Astrocyte (in vitro differentiated cells and primary cell): ENCODE measurements at places on chromosomes 5 and 9. TPM values are rescaled to one million over a fixed set of nuclear protein-coding genes. Genes with fewer than 3 reads are reported as not detected.

GRCh38 chr9:97908705-97909104 lies 13.6 kb downstream of the TRMO start:
- no peak for DNase-seq

GRCh38 chr9:138101444-138102234 lies 224.1 kb downstream of the CACNA1B start:
- no peak for DNase-seq

DNA sequence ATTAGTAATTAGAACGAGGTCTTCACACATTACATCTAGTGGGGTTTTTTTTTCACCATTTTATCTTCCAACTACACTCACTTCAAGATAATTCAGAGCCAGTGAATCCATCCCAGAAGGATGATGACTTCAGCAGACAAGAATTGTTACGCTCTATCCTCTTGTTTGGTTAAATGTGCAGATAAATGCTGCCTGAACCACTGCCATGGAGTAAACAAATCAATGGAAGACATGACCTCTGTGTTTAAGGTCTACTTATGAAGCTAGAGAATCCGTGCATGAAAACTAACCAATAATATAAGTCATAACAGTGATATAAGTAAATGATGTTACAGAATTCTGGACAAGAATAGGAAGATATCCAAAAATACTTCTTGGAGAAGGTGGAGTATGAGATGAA lies 602.6 kb downstream of the TLR4 start:
- DNase-seq: no peak

The PAEP gene
- total RNA-seq: 0.39 TPM in 1 of 2 replicates, not detected in the other

The RAPGEF6 gene
- 14.1 and 14.9 TPM in 2 replicates for total RNA-seq
